CD4-positive, alpha-beta T cell treated with Interleukin-17A for 1 hour (primary cell): ENCODE measurements at places on chromosomes 2 and 18.

GRCh38 chr18:59911600-59911999, 11.8 kb downstream of the PMAIP1 start:
- no peak for DNase-seq

- no peak for DNase-seq
These were observed 67.7 kb downstream of the SMCHD1 start for GRCh38 chr18:2723207-2723606.

DNA sequence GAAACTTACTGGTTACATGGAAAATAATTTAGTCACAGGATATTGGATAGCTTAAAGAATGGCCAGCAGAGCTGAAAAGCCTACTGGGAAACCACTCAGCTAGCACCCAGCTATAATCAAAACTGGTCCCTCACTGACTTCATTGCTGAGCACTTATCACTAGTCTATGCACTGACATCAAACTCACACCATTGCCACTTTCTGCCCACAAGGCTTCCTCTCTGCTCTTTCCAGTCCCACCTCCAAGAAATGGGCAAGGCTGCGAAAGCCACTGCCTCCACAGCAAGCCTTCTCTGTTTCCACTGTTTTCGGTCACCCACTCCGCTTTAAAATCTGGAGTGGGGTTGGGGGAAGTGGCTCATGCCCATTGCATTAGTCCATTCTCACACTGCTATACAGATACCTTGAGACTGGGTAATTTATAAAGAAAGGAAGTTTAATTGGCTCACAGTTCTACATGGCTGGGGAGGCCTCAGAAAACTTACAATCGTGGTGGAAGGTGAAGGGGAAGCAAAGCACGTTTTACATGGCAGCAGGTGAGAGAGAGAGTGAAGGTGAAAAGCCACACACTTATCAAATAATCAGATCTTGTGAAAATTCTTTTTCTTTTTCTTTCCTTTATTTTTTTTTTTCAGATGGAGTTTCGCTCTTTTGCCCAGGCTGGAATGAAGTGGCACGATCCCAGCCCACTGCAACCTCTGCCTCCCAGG, 77.0 kb upstream of the CERS6 start:
- peak; percentile 47 for DNase-seq

- peak; percentile 4 for DNase-seq
These were observed 1.5 kb downstream of the GAREM1 start for GRCh38 chr18:32469190-32469651.

DNA sequence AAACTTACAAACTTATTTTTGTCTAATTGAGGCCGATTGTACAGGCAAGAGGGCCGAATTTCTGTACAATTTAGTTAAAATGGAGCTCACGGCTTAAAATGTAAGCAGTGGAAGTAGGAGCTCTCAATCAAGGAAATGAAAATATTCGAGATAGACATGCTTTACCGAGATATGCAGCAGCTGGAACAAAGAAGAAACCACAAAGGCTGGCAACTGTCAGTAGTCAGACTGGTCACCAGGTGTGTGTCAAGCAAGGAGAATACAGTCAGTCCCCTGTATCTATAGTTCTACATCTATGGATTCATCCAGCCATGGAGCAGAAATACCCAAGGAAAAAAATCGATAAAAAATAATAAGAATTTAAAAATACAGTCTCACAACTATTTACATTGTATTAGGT, 122.6 kb downstream of the WDSUB1 start:
- no peak for DNase-seq

GRCh38 chr2:62760555-62760954, 55.0 kb downstream of the EHBP1 start:
- DNase-seq, result no peak

DNA sequence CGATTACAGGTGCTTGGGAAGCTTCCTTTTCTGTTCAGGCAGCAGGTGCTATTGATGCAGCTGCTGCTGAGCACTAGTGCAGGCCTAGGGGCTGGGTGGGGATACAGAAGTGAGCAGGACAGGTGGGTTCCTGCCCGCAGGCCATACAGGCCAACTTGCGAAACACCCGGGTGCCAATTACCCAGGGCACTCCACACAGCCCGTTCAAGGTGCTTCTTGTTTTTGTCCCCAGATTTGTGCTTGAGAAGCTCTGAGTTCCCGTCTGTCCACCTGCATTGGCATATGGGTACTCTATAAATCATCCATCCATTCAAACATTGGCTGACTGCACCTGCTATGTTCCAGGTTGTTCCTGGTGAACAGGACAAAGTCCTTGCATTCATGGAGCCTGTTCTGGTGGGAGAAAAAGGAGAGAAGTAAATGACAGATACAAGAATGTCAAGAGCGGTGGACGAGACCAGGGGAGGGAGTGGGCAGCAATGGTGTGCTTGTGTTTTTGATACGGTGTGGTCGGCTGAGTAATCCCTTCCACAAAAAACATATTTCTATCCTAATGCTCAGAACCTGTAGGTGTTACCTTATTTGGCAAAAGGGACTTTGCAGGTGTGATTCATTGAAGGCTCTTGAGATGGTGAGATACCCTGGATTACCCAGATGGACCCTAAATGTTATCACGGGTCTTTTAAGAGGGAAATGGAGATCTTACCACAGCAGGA, 31.4 kb downstream of the SH3BP4 start:
- no peak for DNase-seq

- no peak for DNase-seq
These were observed 531.4 kb downstream of the TMEM182 start for GRCh38 chr2:103293067-103293741.

GRCh38 chr2:200466425-200467418, 43.1 kb downstream of the KCTD18 start:
- peak; percentile 59 for DNase-seq

DNA sequence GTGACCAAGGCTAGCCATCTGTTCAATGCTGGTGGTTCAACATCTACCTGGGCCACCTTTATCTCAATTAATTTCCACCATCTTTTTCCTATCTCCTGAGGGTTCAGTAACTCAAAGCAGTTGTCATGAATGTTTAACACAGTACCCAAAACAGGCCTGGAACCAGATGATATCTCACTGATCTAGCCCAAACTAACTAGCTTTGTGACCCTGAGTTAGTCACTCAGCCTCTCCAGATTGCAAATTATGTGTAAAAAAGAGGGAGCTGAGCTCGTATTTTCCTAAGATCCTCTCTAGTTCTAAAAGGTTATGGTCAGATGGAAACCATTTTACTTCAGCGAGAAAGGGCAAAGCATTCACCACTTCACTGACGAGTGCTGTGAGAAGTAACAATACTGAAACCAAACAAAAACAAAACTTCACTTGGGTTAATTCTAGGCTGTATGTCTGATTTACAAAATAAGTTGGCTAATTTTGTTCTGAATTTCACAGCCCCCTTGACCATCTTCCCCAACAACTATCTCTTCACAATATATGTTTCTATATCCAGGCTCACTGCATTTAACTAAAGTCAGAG, 14.8 kb downstream of the SPRED2 start:
- no peak for DNase-seq

DNA sequence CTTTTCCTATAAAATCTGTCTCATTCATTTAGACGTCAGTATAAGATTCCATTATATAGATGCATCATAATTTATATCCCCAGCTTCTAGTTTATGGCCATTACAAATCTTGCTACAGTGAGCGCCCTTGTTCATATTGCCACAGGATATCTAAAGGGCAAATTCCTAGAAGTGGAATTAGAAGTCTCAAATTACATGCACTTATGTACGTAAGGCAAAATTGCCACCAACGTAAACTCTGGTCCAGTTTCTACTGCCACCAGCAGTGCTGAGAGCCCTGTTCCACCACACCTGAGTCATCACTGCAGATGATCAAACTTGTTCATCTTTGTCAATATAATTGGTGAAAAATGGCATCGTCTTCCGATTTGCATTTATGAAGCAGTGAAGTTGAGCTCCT, 90.9 kb upstream of the ID2 start:
- DNase-seq, result no peak

- no peak for DNase-seq
These were observed 83.9 kb downstream of the WDSUB1 start for GRCh38 chr2:159202568-159203071.
